ENCODE measurements at places on chromosomes 4 and X. TPM values are rescaled to one million over a fixed set of nuclear protein-coding genes. Genes with fewer than 3 reads are reported as not detected.

GLRB gene
- total RNA-seq, result not detected

SPANXA2 gene
- not detected for total RNA-seq

GPR143 gene
- total RNA-seq, result not detected

LONRF3 gene
- 2.3 TPM for total RNA-seq

SRPK3 gene
- not detected for total RNA-seq

C4orf50 gene
- total RNA-seq, result 0.19 TPM

LRRC66 gene
- 0.10 TPM for total RNA-seq

CT45A10 gene
- total RNA-seq, result not detected

LAMTOR3 gene
- 31.7 TPM for total RNA-seq

UGT2B10 gene
- total RNA-seq, result not detected

ASB12 gene
- total RNA-seq, result 0.15 TPM

HSPA4L gene
- 0.89 TPM for total RNA-seq

STK32B gene
- total RNA-seq, result not detected

CBR4 gene
- total RNA-seq, result 14.1 TPM

TLR1 gene
- total RNA-seq, result 0.42 TPM

NXF3 gene
- total RNA-seq, result not detected

CNKSR2 gene
- total RNA-seq, result 4.8 TPM

ALAS2 gene
- not detected for total RNA-seq

LEF1 gene
- 48.5 TPM for total RNA-seq

DKK2 gene
- not detected for total RNA-seq

MBNL3 gene
- total RNA-seq, result 24.7 TPM

ASB5 gene
- not detected for total RNA-seq

DMRTC1B gene
- not detected for total RNA-seq

F11 gene
- not detected for total RNA-seq

WDR17 gene
- total RNA-seq, result 1.8 TPM

SYN1 gene
- 0.27 TPM for total RNA-seq

PHKA2 gene
- 18.0 TPM for total RNA-seq

PNPLA4 gene
- 10.9 TPM for total RNA-seq

TKTL2 gene
- total RNA-seq, result not detected
